ENCODE measurements at places on chromosomes 7 and 10. TPM values are rescaled to one million over a fixed set of nuclear protein-coding genes. Genes with fewer than 3 reads are reported as not detected.

DNA sequence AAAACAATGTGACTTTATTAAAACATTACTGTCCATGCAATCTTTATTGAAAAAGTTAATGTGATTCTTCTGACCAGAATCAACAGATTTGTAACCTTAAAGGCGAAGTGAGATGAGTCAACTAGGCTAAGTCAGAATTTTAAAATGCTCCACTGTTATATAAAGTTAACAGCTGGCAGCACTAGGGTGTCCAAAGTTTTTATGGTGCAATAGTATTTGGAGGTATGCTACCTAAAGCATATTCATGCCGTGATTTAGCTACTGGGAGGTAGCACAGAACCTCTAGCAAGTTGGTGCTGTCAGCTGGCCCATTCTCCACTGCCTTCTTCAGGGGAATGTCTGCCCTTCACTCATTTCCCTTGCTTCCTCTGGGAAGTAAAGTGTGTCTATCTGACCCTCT lies 126.7 kb downstream of the RAPGEF5 start:
- DNase-seq = no peak

DNA sequence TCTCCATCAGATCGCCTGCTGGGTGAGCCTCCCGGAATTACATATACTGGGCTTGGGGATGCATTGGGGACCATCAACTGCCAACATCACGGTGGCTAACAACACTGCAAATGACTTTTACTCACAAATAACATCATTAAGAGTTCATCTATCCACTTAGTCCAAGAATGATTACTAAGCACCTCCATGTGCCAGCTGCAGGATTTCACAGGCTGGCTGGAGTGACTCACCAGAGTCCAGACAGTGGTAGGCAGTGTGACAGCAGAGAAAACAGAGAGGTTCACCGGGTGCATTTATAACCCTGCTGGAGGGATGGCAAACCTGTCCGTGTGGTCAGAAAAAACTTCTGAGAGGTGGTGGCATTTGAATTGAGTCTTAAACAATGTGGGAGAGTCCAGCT lies 3.2 kb upstream of the IGFBP3 start:
- no peak for DNase-seq

DNA sequence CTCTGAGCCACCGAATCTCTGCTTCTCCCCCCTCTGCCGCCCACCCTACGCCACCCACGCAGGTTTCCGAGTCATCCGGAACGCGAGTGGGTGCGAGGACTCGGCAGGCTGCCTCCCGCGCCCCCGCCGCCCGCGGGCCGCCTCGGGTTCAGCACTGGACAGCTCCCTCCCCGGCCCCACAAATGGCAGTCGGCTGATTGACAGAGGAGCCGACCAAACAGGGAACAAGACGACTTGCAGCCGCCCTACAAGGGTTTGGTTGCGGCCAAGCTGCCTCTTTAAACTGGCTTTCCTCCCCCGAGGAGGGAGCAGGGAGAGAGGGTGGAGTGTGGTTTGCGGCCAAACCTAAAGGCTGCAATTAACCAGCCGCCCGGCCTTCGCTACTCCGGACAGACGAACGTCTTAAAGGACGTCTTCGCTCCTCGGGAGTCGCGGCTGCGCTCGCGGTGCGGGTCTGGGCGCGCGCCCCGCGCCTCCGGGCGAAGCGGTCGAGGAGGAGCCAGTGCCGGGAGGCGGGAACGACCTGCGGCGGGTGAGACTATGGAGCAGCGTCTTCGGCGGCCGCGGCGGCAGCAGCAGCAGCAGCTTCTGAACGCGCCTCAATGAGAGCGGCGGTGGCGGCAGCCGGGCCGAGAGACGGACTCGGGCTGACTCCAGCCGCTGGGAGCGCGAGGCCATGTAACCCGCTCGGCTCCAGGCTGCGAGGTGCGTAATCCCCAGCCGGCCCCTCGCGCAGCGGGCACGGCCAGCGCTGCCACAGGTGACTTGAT lies at the start of gene GPR158:
TSS of gene GPR158 (plus strand) at position 541 of the 770 bp plus-strand sequence. CDS start 420 bp downstream, outside the sequence.
- peak; percentile 47 for DNase-seq

- no peak for DNase-seq
These were observed 349.6 kb downstream of the DNAJB6 start for GRCh38 chr7:157686285-157686894.

- DNase-seq = no peak
These were observed 11.3 kb downstream of the ACADSB start for GRCh38 chr10:123019941-123020703.

DNA sequence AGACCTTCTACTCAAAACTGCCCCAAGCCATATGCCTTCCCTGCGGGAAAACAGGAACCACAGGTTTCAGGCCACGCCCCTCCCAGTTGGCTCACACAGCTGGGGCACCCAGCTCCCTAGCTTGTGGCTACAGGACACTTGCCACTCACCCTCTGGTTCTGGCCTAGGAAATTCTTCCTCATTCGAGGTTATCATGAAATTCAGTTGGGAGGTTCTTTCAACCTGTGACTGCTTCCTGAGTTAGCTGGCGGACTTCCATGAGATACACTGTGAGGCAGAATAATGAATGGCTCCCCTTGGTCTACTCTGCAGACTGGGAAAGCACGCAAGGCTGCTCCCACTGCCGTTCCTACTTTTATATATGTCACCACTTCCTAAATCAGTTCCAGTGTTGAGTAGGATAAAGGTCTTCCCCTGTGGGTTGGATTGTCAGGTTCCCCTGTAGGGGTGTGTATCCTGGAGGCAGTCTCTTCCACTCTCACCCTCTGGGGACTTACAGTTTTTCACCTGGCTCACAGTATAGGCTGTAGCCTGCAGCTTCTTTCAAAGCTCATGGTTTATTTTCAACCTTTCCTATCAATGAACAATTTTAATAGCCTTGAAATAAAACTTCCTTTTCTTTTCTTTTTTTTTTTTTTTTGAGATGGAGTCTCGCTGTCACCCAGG lies 37.0 kb downstream of the GPR22 start:
- no peak for DNase-seq

- DNase-seq = peak; percentile 46
These were observed 33.6 kb upstream of the DNMBP start for GRCh38 chr10:100043344-100043743.

DNA sequence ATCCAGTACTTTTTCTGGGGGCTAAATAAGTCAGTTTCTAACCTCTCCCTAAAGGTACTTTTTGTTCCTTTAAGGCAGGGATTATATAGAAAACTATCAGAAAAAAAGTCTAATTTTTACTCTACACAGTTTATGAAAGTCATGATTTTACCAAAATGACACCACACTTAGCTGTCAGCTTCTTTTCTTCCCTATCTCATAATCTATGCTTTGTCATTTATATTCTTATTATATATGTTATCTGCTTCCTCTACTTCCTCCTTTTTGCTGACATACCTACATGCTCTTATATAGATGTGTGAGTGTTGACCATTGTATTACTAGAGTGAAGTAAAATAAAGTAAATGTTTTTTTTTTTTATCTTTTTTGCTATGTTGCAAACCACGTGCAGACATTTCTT lies 203.9 kb upstream of the CHRM2 start:
- no peak for DNase-seq

GRCh38 chr10:89377705-89378637 lies at the start of gene IFIT1B:
Gene IFIT1B, plus strand, starts transcription at chr10:89378056. Its CDS starts 80 bp downstream, at chr10:89378136.
- no peak for DNase-seq

DNA sequence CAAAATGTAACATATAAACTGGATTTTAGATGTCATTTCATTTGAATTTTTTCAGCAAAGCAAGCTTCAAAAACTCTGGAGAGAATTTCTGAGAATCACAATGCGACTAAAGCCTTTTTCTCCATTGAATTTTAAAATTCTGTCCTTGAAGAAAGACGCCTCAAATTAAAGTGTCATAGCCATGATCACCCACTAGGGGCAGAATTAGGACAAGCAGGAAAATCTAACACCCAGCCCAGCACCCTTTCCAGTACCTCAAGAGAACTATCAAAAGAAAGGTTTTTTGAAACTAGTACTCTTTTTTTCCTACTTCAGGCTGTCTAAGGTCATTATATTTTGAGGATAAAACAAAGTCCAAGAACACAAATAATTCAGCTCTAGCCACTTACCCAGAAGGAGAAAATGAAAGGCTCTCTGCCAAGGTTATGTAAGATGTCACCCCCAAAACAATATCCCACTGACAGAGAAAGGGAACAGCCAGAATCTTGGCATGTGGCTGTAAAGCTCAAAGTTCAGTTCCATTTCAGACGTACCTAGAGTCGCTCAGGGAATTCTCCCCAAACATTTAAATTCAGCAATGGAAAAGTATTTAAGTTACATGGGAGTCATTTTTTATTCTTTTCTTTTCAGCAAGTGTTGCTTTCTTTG lies 299.4 kb downstream of the SNX13 start:
- peak; percentile 35 for DNase-seq

- DNase-seq = no peak
These were observed 234.0 kb downstream of the SEMA3E start for GRCh38 chr7:83414947-83415346.

DNA sequence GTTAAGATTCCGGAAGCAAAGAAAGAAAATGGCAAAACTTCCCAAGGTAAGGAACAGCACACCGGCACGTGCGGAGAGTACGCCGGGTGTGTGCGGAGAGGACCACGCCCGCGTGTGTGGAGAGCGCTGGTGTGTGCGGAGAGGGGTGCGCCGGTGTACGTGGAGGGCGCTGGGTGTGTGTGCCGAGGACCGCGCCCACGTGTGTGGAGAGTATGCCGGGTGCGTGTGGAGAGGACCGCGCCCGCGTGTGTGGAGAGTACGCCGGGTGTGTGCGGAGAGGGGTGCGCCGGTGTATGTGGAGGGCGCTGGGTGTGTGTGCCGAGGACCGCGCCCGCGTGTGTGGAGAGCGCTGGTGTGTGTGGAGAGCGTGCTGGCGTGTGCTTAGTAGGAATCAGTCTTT lies 48.6 kb upstream of the DPYSL4 start:
- DNase-seq = no peak

- no peak for DNase-seq
These were observed 92.9 kb downstream of the SRPK2 start for GRCh38 chr7:105295596-105296352.

- DNase-seq = no peak
These were observed 174.2 kb upstream of the STEAP4 start for GRCh38 chr7:88480896-88481295.

GRCh38 chr7:22442187-22442881 lies 57.7 kb downstream of the STEAP1B start:
- no peak for DNase-seq

GRCh38 chr7:40536421-40536820 lies 401.6 kb downstream of the SUGCT start:
- no peak for DNase-seq

ZNRF2 gene
- 12.8 TPM for total RNA-seq

FAM24B gene
- 3.8 TPM for total RNA-seq

NAMPT gene
- total RNA-seq = 40.6 TPM

SPAM1 gene
- total RNA-seq = not detected

ARHGEF5 gene
- 1.4 TPM for total RNA-seq
